Renal pelvis (tissue), 12 donors: ENCODE measurements at places on chromosomes 11 and 22.
A peak's percentile ranks its signal among the peaks of the same experiment; 100 is the strongest.

- no peak for DNase-seq
These were observed 79.0 kb downstream of the FDX1 start for GRCh38 chr11:110508786-110509185.

DNA sequence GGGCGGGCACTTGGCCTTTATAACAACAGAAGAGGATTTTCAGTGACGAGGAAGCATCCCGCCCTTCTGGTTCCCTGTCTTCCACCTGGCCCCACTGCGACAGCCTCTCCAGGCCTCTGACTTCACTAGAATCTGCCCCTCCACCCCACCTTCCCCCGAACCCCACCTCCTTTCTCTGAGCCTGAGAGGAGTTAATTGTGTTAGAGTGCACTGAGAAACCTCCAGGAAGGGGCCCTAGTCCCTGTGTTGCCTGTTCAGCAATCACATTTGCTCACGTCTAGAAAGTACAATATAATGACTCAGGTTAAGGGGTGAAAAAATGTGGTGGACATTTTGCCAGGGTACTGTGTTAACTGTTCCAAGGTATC, 38.8 kb downstream of the PTPRJ start:
- DNase-seq: no peak

GRCh38 chr22:41904450-41905410, 10.1 kb downstream of the SHISA8 start:
- DNase-seq: no peak

DNA sequence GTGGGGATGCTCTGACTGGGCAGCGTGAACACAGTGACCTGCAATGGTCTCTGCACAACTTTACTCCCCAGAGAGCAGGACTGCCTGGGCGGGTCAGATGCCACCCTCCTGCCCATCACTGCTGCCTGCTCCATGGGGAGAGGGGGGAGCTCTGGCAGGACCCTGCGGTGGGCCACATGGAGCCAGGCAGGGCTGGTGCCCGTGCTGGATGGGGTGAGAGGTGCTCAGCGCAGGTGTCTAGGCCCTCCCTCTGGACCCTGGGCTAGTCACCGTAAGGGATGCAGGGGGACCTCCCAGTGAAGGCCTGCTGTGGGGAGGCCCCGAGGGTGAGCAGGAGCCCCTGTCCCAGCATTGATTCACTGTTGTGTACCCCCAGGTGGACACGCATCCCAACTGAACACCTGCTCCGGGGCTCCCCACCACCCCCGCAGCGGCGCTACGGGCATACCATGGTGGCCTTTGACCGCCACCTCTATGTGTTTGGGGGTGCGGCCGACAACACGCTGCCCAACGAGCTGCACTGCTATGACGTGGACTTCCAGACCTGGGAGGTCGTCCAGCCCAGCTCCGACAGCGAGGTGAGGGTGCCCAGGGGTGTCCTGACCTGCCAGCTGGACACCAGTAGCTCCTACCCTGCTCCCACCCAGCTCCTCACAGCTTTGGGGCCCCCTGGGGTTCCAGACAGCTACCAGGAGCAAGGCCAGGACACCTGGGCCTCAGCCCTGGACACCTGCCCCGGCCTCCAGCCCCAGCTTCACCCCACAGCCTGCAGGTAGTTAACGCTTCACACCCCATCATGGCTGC, 9.4 kb downstream of the LZTR1 start:
- DNase-seq: no peak

DNA sequence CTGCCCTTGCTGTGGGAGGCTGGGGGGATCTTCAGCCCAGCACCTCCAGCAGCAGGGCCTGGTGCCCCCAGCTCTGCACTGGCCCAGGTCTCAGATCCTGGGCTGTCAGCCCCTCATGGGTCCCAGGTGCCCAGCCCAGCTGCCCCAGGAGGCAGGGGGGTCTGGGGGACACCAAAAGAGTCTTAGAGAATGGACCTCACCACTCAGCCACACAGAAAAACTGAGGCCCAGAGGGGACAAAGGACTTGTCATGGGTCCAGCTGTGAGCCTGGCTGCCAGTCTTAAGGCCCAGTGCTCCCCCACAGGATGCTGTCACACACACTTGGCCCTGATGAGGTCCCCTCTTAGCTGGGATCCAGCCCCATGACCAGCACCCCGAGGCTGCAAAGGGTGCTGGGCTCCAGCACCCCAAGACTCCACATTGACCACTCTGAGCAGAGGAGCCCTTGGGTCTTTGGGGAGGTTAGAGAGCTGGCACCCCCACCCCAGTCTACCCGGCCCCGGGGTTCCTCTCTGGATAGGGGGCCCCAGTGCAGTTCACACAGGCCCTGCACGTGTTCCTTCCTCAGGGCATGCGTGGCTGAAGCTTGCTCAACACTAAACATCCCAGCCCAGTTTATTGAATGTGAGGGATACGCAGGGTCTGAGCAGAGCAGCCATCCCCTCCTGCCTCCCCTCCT, 54.4 kb downstream of the IGLL5 start:
- DNase-seq: no peak

GRCh38 chr11:13119361-13119760, 110.2 kb downstream of the RASSF10 start:
- DNase-seq: no peak

DNA sequence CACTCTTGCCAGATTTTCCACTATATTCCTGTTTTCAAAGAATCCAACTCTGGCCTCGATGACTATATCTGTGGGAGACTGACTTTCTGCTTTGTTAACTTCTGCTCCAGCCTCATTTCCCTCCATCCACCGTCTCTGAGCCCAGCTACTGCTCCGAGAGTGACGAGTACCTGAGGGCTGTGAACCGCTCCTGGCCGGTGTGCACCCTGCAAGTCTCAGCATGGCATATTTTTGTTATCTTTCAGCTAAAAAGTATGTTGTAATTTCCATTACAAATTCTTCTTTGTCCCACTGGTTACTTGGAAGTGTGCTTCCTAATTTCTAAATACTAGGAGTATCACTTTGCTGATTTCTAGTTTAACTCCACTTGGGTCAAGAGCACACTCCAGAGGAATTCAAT, 36.5 kb upstream of the MOB2 start:
- DNase-seq: no peak

- DNase-seq: no peak
These were observed 63.7 kb downstream of the MAML2 start for GRCh38 chr11:96279018-96279895.

DNA sequence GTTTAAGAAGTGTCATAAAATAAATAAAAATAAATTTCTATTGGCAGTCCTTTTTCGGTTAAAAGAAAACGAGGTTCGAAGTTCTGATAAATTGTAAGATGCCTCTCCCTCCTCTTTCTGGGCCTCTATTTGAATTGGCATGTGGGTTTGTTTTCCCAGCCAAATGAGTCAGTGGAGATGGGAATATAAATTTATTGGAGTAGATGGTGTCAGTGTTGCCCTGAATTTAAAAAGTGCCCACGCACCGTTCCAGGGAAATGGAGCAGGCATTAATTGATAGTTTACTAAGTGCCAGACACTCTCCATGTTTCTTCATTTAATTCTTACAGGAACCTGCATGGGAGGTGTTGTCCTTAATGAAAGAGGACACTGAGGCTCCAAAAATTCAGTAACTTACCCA, 119.2 kb downstream of the FEZ1 start:
- DNase-seq: no peak

DNA sequence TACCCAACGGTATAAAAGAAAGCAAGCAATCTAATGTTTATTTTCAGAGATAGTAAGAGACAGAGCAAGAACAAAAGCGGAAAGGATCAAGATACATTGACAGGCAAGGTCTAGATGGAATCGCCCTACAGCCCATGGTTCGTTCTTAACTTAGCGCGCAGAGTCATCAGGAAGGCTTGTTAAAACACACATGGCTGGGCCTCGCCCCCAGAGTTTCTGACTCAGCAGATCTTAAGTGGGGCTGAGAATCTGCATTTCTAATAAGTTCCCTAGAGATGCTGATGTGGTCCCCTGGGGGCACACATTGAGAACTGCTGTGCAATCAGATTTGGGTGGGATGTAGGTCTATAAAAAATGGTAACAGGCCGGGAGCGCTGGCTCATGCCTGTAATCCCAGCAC, 35.8 kb upstream of the CHRM4 start:
- DNase-seq: no peak

DNA sequence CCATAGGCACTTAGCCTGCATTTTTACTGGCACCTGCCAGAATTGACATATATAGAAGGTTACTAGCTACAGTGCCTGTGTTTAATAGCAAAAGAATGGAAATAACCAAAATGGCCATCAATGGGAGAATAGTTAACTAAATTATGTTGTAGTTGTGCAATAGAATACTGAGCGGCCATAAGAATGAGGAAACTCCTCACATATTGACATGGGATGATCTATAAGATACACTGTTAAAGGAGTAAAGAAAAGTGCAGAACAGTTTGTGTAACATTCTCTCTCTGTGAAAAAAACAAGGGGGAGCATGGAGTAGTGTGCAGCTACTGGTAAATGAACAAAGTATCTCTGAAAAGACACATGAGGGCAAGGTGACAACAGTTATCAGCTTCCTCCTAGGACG, 21.5 kb downstream of the ARAP1 start:
- no peak for DNase-seq

DNA sequence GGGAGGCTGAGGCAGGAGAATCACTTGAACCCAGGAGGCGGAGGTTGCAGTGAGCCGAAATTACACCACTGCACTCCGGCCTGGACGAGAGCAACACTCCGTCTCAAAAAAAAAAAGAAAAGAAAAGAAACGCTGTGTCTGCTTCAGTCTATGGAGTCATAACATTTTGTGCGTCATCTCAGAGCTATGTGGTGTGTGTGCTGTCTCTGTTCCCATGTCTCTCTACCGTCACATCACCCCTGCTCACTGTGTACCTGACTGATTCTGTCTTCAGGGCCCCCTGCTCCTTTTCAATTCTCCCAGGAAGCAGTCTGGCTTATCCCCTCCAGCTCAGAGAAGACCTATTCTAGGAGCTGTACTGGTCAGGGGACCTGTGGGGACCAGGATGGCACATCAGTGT, 7.0 kb downstream of the BACE1-AS start:
- no peak for DNase-seq

DNA sequence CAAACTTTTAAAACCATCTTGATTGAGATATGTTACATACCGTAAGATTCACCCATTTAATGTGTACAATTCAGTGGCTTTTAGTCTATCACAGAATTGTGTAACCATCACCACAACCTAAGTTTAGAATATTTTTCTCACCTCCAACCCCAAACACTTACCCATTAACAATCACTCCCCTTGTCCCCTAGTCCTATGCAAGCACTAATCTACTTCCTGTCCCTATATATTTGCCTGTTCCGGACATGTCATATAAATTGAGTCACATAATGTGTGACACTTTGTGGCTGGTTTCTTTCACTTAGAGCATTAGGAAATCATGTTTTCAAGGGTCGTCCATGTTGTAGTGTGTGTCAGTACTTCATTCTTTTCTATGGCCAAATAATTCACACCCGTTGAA, 38.8 kb downstream of the RASSF10 start:
- DNase-seq: no peak

DNA sequence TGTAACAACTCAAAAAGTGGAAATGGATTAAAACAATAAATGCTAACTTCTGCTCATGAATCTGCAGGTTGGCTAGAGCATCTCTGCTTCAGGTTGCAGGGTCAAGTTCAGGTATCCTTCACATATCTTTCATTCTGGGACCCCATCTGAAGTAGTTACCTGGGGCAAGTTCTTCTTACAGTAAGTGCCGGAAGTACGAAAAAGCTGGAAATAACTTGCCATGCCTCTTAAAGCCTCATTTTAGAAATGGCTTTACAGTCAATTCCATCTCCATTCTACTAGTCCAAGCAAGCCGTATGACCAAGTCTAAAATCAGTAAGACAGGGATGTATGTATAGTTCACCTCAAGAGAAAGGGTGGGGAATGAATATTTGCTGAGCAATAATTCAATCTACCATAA, 93.7 kb downstream of the FCHSD2 start:
- no peak for DNase-seq

- DNase-seq: no peak
These were observed 213.6 kb downstream of the RAB38 start for GRCh38 chr11:87961606-87962005.

- DNase-seq: no peak
These were observed at the start of gene BTBD18 for GRCh38 chr11:57751676-57752253. TSS of gene BTBD18 (minus strand) at chr11:57751819. CDS start at chr11:57751188, 631 bp downstream.

DNA sequence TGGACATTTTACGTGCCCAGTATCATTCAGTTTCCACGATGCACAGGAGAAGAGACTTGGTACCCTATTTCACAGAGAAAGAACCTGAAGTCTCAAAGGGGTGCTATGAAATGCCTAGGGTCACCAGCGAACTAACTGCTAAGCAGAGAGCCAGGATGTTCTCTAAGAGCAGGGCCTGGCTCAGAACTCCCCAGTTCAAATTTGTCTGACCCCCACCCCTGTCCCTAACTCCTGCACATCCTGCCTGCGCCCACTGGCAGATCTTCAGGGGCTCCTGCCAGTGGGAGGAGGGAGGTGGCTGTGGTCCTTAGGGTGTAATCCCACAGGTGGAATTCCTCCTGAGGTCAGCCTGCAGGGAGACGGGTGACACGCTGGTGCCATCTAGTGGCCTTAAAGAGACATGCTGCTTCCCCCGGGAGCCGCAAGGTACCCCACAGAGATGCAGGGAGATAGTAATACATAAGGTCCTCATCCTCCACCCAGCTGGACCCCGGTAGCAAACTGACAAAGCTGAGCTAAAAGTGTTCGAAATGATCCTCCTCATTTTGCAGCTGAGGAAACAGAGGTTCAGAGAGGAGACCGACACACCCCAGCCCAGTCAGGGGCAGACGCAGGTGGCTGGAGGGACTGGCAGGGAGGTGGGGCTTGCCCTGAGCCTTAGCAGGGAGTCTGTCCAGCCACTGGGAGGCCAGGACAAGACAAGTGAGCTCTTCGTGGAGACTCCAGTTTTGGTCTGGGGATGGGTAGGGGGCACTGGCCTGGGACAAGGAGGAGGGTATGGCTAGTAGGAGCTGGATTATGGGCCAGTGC, 34.1 kb downstream of the MB start:
- DNase-seq: peak; percentile 50

DNA sequence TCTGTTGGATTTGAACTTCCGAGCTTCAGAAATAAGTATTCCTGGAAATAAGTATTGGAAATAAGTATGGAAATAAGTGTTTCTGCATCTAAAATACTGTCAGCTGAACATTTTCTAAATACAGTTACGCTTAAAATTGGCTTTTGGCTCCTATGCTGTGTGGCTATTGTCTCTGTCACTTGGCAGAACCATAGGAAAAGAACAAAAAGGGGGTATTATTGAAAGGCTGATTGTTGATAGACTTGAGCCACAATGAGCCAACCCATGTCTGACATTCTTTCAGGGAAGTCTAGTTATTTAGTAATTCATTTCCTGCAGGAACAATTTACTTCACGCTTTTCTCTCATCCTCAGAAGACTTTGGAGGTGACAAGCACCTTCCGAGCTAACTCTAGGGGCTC, 32.5 kb upstream of the LARGE1 start:
- DNase-seq: no peak

DNA sequence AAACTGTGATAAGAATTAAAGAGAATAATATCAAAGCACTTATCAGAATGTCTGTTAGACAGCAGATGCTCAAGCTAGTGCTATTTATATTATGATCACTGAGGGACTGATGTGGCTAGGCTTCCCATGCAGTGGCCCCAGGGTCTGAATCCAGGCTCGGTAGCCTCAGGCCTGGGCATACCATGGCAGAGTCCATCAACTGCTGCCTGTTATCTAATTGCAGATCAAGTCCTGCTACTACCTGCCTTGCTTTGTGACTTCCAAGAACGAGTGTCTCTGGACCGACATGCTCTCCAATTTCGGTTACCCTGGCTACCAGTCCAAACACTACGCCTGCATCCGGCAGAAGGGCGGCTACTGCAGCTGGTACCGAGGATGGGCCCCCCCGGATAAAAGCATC, 57.5 kb downstream of the TIMP3 start:
- DNase-seq: no peak

- DNase-seq: no peak
These were observed 13.2 kb upstream of the MPZL2 start for GRCh38 chr11:118277312-118277711.

- no peak for DNase-seq
These were observed 1071.2 kb downstream of the BRD1 start for GRCh38 chr22:48756146-48757111.
